ENCODE measurements at places on chromosomes 12 and 14. TPM values are rescaled to one million over a fixed set of nuclear protein-coding genes. Genes with fewer than 3 reads are reported as not detected.

OTUB2 gene
- total RNA-seq = 6.4 TPM

TC2N gene
- total RNA-seq = 9.6 TPM

CLEC1A gene
- total RNA-seq = not detected

KRT83 gene
- total RNA-seq = not detected

CBLN3 gene
- 0.34 TPM for total RNA-seq

GPR68 gene
- total RNA-seq = 4.7 TPM

CEBPE gene
- not detected for total RNA-seq

MYH6 gene
- not detected for total RNA-seq

FAR2 gene
- total RNA-seq = 9.0 TPM

C12orf56 gene
- total RNA-seq = 0.55 TPM

GXYLT1 gene
- total RNA-seq = 23.6 TPM

ALG10B gene
- 3.9 TPM for total RNA-seq

GALNT8 gene
- total RNA-seq = 0.55 TPM

SNW1 gene
- total RNA-seq = 60.2 TPM

UNC79 gene
- total RNA-seq = 0.14 TPM

LHX5 gene
- 0.50 TPM for total RNA-seq

OR6C65 gene
- not detected for total RNA-seq

SMCO2 gene
- total RNA-seq = 0.58 TPM

PTHLH gene
- total RNA-seq = 2.7 TPM

PTPRR gene
- 2.3 TPM for total RNA-seq

TMTC1 gene
- total RNA-seq = 1.8 TPM

RAPGEF3 gene
- 8.7 TPM for total RNA-seq

PPM1A gene
- 24.6 TPM for total RNA-seq
